ENCODE measurements at places on chromosomes 11 and 22. TPM values are rescaled to one million over a fixed set of nuclear protein-coding genes. Genes with fewer than 3 reads are reported as not detected.

Gene MFRP
- total RNA-seq, result not detected

Gene ARFIP2
- total RNA-seq, result 56.2 TPM

Gene MRGPRX3
- total RNA-seq, result not detected

Gene FAM76B
- total RNA-seq, result 7.7 TPM

Gene ABCC8
- 9.5 TPM for total RNA-seq

Gene MYO18B
- total RNA-seq, result 0.02 TPM

Gene FAM83F
- total RNA-seq, result not detected

Gene TMEM86A
- total RNA-seq, result 0.38 TPM

Gene P4HA3
- total RNA-seq, result 50.9 TPM
